Fibroblast of the aortic adventitia (primary cell): ENCODE measurements at places on chromosomes 1 and 21. TPM values are rescaled to one million over a fixed set of nuclear protein-coding genes. Genes with fewer than 3 reads are reported as not detected.
A peak's percentile ranks its signal among the peaks of the same experiment; 100 is the strongest.

The IRF6 gene
- 3.1 TPM in 1 of 2 replicates, not detected in the other for total RNA-seq

The FRRS1 gene
- total RNA-seq, result 17.1 and 24.7 TPM in 2 replicates

The PLD5 gene
- total RNA-seq, result under 0.01 TPM in 1 of 2 replicates, not detected in the other

The FCRL6 gene
- total RNA-seq, result not detected in 2 replicates

The FAM72D gene
- 2.2 TPM in 1 of 2 replicates, not detected in the other for total RNA-seq

The CORT gene
- 0.36 TPM in 1 of 2 replicates, not detected in the other for total RNA-seq

The TAS1R1 gene
- total RNA-seq, result not detected in 2 replicates

DNA sequence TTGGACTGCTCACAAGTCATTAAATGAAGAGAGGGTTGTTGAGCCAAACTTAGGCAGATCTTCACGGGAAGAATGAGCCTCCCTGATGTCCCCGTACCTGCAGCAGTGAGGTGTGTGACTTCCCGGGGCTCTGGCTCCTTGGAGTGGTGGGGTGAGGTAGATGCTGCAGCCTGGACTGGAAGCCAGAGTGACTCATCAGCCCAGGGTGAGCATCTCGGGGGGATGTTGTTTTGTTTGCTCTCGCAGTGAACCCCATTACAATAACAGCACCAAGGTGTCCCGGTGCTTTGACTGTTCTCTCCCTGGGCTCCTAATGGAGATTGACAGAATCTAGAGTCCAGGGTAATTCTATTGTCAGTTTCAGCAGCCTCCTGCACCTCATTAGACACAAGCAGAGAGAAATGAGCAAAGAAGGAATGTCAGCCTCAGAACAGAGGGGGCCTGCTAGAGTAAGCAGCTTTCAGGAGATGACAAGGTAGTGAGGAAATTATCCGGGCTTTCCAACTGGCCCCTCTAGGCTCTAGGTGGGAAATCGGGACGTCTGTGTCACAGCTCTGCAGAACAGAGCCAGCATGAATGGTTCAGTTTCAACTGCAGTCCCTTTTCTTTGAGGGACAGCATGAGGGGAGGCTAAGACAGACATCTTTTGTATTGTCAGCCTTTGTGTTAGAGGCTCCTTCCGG is 36.0 kb upstream of the LRRN2 start:
- no peak for DNase-seq

- peak; percentile 15 for DNase-seq
Measured at GRCh38 chr1:240652549-240652948, 40.6 kb upstream of the GREM2 start.

- no peak for DNase-seq
Measured at GRCh38 chr1:118116909-118117308, 68.1 kb downstream of the SPAG17 start.

DNA sequence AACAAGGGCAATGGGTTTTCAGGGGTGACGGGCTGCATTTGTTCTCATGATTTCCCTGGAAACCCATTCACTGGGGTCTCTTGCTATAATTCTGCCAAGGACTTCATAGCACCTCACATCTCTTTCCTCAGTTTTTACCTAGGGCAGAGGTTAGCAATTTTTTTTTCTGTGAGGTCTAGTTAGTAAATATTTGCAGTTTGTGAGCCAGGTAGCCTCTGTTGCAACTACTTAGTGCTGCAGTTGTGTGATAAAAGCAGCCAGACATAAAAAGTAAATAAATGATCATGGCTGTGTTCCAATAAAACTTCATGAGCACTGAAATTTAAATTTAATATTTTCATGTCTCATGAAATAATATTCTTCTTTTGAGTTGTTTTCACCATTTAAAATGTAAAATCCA is 37.7 kb downstream of the IFI44 start:
- DNase-seq, result no peak

- no peak for DNase-seq
Measured at GRCh38 chr1:54142146-54142900, 10.5 kb downstream of the CDCP2 start.

- no peak for DNase-seq
Measured at GRCh38 chr1:25771221-25772114, 28.5 kb upstream of the SELENON start.

DNA sequence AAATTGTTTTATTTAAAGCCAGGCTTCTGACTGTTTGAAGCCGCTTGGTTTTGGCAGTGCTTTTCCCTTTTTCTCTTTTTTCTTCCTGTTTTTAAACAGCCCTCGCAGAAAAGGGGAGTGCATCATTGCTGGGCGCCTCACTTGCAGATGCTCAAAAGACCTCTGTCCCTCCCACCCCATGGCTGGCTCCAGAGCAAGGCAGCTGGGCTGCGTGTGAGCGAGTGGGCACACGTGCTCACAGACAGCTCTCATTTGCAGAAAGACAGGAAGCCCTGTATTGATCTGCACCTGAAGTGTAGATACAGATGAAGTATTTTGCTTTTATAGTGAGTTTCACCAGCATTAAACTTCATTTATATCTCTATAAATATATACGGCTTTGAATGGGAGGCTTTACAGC is 8.8 kb downstream of the TNR start:
- no peak for DNase-seq
